CD4-positive, alpha-beta T cell (primary cell): ENCODE measurements at places on chromosomes 7 and 10.

DNA sequence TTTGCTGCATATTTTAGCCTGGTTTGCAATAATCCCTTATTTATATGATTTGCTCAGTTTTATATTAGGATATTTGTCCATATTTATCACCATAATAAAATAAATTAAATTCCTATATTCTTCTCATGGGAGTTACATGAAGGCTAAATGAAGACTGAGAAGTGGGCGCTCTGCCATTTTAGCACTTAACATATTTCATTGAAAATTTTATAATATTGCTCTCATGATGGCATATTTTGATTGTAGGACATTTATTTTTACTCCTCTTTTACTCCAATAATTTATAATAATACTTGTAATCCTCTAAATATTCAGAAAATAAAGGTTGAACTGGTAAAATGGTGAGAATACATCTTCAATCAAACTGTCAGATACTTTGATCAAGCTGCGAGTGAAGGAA is 99.8 kb upstream of the SEMA3A start:
- no peak for DNase-seq

DNA sequence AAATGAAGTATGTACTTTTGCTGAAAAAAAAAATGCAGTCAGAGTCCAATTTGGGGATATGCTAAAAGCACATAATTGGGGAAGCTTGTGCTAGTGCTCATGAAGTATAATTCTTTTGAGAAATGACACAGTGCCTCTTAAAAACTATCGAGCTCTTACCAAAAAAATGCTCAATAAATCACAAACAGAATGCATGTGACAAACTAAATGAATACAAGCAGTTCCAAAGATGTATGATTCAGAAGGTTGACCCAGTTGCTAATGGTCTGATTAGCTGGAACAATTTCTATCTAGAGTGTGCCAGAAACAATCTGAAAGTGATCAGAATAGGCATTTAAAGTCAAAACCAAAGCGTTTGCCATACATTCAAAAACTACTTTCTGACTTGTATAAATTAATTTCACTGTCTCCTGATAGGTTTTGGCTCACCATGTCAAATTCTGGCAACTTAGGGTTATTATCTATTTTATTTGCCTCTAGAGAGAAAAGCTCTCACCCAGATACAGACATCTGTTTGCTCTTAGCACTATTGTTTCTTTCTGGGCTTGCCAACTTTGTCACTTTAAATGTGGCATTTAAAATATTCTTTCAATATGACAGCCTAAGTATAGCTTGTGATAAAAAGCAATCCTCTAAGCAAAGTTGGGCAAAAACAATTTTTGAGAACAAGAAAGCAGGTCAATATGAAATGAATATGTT is 114.7 kb upstream of the AHR start:
- DNase-seq, result no peak

DNA sequence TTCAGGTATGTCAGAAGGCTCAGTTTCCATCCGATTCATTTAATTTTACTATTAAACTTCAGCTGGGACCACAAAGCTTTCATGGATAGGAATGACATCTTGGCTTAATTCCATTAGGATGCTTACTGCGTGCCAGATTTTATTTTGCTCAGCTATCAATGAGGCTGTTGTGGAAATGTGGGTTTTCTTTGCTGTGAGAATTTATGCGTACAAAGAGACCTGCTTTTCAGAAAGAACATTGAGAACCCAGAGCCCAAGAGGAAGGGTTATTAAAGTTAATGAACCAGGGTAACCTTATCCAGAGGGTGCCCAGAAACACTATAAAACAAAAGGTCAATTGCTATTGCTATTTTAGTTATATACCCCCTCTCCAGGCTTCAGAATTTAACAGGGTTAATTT is 98.3 kb downstream of the MKLN1 start:
- no peak for DNase-seq

DNA sequence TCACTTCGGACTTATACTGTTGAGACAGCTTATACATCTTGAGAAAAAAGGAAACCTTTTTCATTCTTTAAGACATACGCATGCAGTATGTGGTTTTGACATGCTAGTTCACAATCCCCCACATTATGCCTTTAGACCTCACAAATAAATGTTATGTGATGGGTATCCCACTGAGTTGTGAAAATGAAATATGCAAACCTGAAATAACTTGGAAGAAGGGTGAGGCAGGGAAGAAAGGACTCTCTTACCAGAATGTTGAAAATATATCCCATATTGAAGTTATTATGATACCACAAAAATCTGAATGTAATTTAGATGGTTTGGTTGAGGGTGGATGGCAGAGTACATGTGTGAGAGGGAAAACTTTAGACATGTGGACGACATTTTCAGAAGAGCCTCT is 379.8 kb downstream of the BBS9 start:
- no peak for DNase-seq

GRCh38 chr7:39890411-39890810 is 59.6 kb upstream of the CDK13 start:
- DNase-seq, result no peak

GRCh38 chr7:121397361-121397760 is 1.3 kb upstream of the FAM3C start:
- DNase-seq, result no peak
